Effector memory CD8-positive, alpha-beta T cell (primary cell): ENCODE measurements at places on chromosomes 13 and 19.

DNA sequence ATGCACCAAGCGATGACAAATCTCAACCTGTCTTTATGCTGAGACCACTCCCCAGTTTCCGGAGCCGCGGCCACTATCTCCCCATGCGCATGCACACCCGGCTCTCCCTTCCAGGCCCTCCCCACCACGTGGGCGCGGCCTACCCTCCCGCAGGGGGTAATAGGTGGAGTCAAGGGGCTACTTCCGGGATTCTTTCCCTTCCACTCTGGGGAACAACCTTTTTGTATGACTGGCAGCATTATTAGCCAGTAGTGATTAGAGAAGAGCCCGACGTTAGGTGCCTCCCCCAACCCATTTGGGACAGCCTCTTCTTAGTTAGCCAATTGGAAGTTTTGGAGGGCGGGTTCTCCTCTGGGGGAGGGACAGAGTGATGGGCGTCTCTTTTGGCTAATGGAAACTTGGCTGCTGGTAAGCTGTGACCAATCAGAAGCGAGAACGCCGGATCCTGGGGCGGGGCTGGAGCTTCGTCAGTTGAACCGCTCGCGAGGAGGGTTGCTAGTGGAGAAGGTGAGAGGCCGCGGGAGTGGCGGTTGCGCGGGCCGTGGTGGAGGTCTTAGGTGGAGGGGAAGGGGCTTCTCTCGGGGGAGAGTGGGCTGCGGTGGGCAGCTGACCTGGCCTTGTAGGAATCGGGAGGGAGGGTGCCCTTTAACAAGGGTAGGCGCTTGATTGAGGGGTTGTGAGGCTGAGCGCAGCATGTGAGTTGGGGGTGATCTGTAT lies at the start of gene CCDC61:
Gene CCDC61, plus strand, starts transcription at position 470 of the 717 bp plus-strand sequence. CDS start 7,552 bp downstream, outside the sequence.
- peak; percentile 99 for DNase-seq

- no peak for DNase-seq
These were observed at the start of gene EBI3 for GRCh38 chr19:4229179-4229931. Gene EBI3 (plus strand): TSS chr19:4229523. CDS start chr19:4229551, 28 bp downstream.

- no peak for DNase-seq
These were observed 707.1 kb upstream of the SPRY2 start for GRCh38 chr13:81048026-81048461.

- DNase-seq: no peak
These were observed 41.4 kb downstream of the KLF2 start for GRCh38 chr19:16366056-16366432.
